ENCODE measurements at places on chromosomes 16 and 17.

DNA sequence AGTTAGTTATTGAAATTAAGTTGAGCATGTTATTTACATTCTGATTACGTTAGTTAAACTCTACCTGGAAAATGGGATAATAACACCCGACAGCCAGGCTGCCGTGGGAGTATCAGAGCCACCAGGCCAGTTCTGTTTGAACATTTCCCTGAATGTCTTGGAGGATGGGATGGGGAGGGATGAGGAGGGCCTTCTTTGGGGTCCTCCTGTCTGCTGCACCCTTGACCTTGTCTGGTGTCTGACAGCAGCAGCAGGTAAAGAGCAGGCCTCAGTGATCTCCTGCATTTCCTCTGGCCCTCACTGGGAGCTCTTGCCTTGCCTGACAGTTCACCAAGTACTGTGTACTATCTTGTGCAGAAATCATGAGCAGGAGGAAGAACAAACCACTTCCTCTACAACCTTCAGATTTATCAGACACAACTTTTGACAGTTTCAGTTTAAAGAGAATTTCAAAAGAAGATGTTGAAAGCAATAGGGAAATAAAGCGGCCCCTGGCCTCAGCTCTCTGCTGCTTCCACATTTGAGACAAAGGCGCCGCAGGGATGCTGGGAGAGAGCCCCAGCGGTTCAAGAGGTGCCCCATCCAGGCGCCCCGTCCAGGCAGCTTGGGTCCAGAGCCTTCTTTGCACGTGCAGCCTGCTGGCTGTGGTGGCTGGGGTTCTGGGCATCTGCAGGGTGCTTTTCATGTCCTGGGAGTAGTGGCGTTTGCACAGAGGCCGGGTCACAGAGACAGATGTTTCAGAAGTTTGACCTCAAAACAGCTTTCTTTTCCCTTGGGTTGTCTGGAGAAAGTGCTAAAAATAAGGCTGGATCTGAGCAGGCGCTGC, 25.3 kb downstream of the CMIP start:
- DNase-seq: no peak

DNA sequence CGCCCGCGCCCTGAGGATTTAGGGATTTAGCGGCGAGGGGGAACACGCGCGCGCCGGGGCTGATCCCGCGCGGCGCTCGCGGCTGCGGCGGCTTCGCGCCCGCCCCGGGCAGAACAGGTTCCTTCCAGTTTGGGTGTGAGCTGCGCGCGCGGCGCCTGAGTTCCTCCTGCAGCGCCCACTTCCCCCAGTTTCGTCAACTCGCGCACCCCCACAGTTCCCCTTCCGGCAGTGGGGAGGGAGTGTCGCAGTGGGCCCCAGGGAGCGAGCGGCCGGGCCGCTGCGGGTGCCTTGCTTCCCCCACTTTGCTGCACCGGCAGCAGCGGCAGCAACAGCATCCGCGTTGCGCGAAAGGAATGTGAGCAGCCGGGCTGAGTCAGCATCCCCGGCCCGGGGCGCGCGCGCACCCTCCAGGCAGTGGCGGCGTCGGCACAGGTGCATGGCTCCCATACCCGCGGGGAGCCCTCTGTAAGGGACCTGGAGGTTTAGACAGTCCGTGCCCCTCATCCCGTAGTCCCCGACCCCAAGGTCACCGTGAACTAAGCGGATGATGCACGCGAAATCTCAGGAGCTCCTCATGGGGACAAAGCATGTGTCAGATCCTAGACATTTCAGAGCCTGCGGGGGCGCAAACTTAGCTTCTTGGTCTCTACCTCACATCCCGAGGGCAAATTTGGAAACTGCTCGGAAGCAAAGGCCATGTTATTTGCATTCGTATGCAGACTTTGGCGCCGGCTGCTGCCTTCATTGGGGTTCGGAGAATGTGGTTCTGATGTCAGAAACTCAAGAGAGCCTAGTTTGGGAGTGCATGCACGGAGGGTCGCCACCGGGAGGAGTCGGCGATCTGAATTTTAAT, 767 bp downstream of the ARSG start:
- peak; percentile 79 for DNase-seq

DNA sequence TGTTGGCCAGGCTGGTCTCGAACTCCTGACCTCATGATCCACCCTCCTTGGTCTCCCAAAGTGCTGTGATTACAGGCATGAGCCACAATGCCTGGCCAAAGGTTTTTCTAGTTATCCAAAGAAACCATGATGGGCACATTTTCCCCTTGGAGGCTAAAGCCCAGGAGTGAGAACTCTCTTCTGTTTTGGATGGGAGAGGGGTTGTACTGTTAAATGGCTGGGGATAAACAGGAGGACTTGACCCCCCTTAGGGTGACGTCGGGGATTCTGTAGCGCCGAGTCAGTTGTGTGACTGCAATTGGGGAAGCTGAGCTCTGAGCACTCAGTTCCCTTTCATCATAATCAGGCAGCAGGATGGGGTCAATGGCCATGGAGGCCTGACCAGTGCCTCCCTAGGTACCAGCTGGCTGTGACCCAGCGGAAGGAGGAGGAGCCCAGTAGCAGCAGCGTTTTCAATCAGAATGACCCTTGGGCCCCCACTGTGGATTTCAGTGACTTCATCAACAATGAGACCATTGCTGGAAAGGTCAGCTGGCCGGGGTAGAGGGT, 4.1 kb downstream of the AOC3 start:
- DNase-seq: no peak

- no peak for DNase-seq
Measured at GRCh38 chr17:81197831-81198490, 24.8 kb downstream of the CEP131 start.

DNA sequence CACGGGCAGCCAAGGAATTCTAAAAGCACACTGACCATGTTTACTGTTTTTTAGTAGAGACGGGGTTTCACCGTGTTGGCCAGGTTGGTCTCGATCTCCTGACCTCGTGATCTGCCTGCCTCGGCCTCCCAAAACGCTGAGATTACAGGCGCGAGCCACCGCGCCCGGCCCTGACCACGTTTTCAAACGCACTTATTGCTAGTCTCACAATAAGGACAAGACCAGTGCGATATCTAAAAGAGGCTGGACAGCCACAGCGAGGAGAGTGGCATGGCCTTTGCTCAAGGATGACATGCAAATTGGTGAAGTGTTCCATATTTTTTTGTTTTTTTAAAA, 35.0 kb upstream of the CLEC18B start:
- no peak for DNase-seq

DNA sequence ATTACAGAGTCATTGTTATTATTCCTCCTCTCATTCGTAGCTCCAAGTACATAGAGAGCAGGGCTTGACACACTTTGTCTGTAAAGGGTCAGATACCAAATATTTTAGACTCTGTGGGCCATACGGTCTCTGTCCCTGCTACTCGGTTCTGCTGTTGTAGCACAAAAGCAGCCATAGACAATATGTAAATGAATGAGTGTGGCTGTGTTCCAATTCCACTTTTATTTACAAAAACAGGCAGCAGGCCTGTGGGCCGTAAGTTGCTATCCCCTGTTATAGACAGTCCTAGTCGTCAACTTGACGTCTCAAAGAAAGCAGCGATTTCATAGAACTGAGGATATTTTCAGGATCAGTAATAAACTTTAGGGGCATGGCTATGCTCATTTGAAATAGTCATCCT, 161.6 kb downstream of the MSI2 start:
- DNase-seq: no peak

DNA sequence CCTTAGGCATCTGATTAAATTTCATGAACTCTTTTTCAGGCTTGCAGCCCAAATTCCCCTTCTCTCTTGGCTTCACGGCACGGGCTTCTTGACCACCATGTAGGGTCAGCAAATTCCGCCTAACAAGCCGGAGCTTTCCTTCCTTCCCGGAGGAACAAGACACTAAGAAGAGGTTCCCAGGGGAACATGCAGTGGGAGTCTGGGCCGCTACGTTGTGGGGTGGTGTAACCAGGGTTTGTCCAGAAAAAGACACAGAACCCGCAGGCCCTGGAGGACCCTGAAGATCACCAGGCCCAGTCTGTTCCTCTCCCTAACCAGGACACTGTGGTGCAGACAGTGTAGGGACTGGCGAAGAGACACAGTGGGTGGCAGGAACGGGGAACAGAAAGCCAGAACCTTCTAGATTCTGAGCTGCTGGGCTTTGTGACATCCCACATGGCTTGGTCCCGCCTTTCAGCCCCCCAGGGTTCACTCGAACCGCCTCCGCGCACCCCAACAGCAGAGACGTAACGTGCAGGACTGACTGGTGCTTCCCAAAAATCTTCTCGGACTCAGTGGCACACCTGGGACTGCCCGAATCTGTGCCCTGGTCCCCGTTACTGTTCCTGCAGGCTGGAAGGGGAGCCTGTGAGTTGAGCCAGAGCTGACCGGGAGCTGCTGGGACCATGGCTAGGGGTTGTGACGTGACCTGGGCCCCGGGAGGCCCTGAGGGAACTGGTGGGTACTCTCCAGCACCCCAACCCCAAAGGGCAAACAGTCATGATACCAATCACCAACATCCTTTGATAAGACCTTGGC, 55.2 kb downstream of the TBC1D16 start:
- DNase-seq: no peak

DNA sequence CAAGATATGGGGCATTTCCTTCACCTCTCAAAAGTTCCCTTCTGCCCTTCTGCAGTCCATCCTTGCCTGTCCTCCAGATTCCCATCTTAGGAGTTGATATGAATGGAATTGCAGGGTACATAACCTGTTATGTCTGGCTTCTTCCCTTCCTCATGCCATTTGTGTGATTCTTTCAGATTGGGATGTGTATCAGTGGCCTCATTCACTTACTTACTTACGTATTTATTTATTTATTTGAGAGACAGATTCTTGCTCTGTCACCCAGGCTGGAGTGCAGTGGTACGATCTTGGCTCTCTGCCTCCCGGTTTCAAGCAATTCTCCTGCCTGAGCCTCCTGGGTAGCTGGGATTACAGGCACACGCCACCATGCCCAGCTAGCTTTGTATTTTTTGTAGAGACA, 6.2 kb upstream of the TMEM94 start:
- DNase-seq: no peak

GRCh38 chr17:63362115-63362514, 84.0 kb downstream of the CYB561 start:
- no peak for DNase-seq

DNA sequence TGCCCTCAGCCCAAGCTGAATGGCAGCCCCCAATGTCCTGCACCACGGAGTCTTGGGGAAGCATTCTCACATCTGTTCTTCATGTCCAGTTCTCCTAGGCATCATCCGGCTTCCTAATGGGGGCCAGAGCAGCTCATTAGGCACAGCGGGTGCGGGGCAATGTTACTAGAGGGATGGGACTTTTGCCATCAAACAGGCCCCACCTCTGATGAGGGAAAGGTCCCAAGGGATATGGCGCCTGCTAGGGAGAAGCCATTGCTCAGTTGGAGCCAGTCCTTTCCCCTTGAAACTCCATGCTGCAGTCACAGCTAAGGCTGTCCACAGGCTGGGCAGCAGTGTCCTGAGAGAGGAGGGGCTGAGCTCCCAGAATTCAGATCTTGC, 1.7 kb upstream of the DPH1 start:
- DNase-seq: no peak

DNA sequence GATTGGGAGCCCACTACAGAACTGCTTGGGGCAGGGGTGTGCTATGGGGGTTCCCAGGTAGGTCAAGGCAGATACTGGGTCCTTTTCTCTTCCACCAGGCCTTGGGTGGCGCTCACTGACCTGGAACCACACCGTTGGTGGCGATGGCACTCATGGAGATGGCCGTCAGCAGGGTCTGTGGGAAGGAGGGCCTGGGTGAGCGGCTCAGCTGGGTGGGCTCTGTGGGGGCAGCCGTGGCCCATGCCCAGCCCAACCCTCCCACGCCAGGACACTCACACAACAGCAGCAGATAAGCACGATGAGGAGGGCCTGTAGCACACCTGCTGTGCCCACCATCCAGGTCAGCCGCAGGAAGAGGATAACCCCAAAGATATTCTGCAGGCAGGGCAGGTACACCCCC, 10.8 kb downstream of the SLC12A4 start:
- DNase-seq: no peak

DNA sequence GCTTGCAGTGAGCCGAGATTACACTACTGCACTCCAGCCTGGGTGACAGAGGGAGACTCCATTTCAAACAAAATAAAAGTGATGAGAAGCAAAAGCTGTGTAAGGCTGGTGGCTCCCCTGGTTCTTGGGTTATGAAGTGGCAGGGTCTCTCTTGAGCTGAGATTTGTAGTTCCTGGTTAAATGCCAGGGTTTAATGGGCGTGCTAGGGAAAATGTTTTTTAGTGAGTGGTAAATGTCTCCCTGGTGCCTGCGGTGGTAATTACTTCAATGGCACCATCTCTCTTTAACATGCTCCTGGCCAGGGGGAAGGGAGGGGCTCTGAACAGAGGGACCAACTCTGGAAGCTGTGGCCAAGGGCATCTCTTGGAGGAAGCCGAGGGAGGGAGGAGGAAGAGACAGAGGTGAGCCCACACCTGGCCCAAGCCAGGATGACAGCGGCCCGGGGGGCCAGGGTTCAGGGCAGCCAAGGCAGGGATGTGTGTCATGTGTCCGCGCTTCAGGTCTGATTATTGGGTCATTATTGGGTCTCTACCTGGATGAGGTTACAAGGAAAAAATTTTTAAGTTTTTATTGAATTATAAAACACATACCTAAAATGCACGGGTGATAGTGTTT, 17.8 kb upstream of the RPL38 start:
- DNase-seq: no peak

DNA sequence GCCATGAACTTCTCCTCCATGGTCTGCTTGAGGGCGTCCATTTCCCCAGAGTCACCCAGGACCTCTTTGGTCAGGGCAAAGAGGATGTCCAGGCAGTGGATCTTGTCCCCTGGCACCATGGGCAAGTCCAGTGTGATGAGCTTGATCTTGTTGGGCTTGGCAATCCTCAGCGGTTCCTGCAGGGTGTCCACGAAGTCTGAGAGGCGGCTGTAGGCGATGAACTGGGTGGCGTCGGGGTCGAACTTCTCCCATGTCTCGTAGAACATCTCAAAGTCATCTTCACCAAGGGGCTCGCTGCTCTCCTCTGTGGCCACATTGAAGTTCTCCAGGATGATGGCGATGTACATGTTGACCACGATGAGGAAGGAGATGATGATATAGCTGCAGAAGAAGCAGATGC, 9.0 kb upstream of the CD79B start:
- no peak for DNase-seq

Measured in LoVo (cell line).